ENCODE measurements at places on chromosomes 13 and 19.

GRCh38 chr19:43812688-43813087, 10.4 kb upstream of the LYPD5 start:
- DNase-seq: no peak

DNA sequence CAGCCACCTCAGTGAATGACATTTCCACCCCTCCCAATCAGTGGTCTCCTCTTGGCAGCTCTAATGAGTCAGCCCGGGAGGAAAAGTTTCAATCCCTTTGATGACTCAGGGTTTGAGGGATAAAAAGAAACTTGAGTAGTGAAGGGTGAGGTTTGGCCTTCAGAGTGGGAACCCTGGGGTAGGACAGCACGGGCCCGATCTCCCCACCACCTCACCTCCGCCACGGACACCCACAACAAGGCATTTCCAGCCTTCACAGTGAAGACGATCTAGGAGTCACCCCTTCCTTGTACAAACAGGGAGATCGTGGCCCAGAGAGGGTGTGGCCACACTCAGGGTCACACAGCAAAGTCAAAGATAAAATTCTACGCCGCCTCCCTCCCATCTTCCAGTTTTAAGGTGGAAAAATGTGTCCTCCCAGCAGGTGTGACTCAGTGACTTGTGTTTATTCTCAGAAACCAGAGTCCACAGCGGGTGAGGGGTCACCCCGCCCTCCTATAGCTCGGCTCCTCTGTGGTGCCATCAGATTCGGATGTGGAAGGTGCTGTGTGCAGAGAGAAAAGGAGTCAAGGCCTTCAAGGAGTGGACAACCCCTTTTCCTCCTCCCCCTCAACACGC, 12.3 kb downstream of the CIB3 start:
- no peak for DNase-seq

DNA sequence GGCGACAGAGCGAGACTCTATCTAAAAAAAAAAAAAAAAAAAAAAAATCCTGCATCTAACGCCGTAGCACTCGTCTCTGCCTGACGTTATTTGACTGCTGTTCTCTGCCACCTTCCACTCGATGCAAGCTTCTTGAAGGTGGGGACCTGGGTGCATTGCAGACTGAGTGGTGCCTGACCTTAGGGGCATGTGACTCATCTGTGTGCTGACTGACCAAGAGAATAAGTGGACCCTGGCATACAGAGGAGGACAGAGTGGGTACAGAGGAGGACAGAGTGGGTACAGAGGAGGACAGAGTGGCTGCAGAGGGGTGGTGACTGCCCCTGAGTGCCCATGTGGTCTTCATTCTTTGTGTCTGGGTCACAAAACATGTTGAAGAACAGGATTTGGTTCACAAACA, 7.6 kb downstream of the WTIP start:
- no peak for DNase-seq

GRCh38 chr19:21940684-21941083, 70.1 kb downstream of the ZNF208 start:
- DNase-seq: no peak

GRCh38 chr19:21912654-21913053, 76.7 kb upstream of the ZNF43 start:
- DNase-seq: no peak

DNA sequence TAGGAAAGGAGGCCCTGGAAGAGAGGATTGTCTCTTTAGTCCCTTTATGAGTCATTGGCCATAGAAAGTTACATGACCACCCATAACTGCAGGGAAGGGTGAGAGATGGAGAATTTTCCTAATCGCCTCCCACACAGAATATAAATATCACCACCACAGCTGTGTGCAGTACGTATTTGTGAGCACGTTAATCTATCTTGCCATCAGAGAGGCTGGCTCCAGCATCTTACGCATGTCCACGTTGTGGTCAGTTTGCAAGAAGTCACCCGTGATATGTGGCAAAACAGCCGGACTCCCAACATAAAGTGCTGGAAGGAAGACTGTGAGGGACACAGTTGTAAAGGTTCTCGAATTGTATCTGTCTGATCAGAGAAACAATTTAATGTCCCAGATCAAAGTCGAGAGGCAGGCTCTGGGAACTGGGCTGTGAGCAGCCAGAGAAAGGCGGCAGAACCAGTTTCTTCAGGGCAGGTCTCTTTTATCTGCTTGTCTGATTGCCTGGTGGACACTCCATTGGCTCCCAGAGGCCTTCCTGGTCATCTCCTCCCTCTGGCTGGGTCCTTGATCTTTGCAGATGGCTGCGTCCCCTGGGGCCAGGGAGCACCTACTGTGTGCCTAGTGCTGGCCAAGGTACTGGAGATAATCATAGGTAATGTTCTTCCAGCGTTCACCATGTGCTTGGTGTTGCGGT, 74.9 kb downstream of the SIPA1L3 start:
- DNase-seq: no peak

DNA sequence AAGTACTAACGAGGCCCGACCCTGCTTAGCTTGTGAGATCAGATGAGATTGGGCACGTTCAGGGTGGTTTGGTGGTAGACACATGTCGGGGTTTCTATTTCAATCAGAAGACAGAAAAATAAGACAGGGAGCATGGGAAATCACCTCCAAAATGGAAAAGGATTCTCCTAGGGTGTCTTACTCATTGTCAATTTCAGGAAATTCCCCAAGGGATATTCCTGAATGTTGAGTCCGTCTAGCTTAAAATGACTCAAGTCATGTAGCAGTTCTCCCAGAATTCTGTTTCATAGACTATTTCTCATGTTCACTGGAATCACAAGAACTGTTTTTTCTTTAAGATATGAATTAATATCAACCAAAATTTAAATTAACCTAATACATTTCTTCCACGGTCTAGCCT, 380.1 kb downstream of the EFNB2 start:
- no peak for DNase-seq

- no peak for DNase-seq
Measured at GRCh38 chr13:59493436-59493965, 670.2 kb downstream of the DIAPH3 start.

- DNase-seq: no peak
Measured at GRCh38 chr19:35851213-35852028, 883 bp downstream of the NPHS1 start.

- DNase-seq: no peak
Measured at GRCh38 chr13:33510350-33510970, 224.9 kb upstream of the STARD13 start.

GRCh38 chr19:16373079-16373478, 48.5 kb downstream of the KLF2 start:
- DNase-seq: no peak

- no peak for DNase-seq
Measured at GRCh38 chr13:75829830-75830229, 193.7 kb downstream of the LMO7 start.

GRCh38 chr13:43583321-43583720, 203.5 kb downstream of the ENOX1 start:
- DNase-seq: no peak

GRCh38 chr19:50490991-50491472, 14.4 kb upstream of the GARIN5A start:
- DNase-seq: no peak

- no peak for DNase-seq
Measured at GRCh38 chr13:73958657-73959397, 175.4 kb downstream of the KLF12 start.

GRCh38 chr13:31476753-31477152, 262.6 kb upstream of the RXFP2 start:
- DNase-seq: peak; percentile 2

- DNase-seq: no peak
Measured at GRCh38 chr13:53285896-53286430, 257.4 kb downstream of the OLFM4 start.

GRCh38 chr19:289651-290371, 1.4 kb downstream of the PLPP2 start:
- DNase-seq: peak; percentile 26

DNA sequence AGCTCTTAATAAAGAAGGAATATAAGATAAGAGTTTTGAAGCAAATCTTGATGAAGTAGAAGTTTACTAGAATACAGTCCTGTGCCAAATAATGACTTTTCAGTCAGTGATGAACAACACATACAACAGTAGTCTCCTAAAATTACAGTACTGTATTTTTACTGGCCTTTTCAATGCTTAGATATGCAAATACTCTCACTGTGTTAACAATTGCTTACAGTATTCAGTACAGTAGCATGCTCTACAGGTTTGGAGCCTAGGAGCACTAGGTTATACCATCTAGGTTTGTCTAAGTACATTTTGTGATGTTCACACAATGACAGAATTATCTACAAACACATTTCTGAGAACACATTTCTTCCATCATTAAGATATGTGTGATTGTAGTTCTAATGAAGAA, 316.7 kb upstream of the KLHL1 start:
- no peak for DNase-seq

GRCh38 chr13:66275416-66275815, 954.7 kb downstream of the PCDH9 start:
- no peak for DNase-seq

DNA sequence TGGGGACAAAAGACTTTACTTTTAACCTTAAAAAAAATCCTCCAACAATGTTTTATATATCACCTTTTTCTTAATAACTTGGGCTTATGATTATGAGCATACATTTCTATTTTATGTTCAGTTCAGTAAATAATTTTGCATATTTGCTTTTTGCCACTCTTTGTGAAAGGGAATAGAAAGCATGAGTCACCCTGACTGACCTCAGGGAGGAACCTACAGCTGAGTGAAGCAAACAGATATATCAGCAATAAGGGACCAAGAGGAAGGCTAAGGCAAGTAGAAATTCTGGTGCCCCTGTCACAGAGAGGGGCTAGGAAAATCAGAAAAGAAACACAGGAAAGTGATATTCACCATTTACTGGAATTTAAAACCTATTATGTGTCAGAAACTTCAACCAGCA, 37.2 kb upstream of the SOHLH2 start:
- DNase-seq: no peak

- no peak for DNase-seq
Measured at GRCh38 chr19:53958168-53958571, 4.6 kb upstream of the CACNG8 start.

- no peak for DNase-seq
Measured at GRCh38 chr13:38483623-38484022, 134.0 kb downstream of the UFM1 start.

DNA sequence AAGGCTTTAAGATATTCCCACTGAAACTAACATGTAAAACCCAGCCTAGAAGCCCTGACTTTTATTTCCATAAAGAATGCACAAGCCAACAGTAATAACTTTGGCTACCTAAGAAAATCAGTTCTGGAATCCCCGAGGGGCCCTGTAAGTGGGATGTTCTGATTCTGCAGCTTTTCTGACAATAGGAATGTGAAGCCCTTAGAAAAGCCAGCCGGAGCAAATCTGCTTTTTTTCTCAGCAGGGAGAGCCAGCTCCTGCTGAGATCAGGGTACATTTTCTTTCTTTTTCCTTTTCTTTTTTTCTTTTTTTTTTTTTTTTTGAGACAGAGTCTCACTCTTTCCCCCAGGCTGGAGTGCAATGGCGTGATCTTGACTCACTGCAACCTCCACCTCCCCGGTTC, 8.0 kb upstream of the GARRE1 start:
- DNase-seq: no peak

GRCh38 chr13:29386246-29386645, 209.2 kb downstream of the SLC7A1 start:
- DNase-seq: no peak

GRCh38 chr13:104204177-104204576, 1138.0 kb upstream of the SLC10A2 start:
- no peak for DNase-seq

DNA sequence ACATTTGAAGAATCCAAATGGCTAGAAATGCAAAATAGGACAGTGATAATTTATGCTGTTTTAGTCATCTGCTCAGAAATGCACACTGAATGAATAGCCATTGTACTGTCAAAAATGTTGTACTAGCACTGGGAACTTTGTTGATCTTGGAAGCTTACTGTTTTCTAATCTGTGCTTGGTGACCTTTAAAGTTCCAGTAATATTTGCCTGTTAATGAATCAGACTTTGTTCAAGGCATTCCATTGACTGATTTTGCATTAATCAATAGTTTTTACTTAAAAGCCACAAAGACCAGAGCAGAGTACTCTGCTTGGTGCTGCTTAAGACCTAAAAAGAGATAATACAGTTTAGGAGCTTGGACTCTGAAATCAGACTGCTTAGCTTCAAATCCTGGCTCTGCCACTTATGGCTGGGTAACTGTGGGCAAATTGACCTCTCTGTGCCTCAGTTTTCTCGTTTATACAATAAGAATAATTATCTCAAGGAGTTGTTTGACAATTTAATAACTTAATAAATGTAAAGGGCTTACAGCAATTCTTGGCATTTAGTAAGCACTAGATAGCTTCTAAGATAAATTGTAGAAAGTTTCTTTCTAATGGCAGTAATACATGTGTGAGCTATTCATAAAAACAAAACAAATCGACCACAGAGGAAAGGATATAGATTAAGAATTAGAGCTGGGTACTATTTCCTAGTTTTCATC, 4.6 kb upstream of the SLAIN1 start:
- no peak for DNase-seq

- no peak for DNase-seq
Measured at GRCh38 chr13:65264066-65264465, 1966.1 kb downstream of the PCDH9 start.

- no peak for DNase-seq
Measured at GRCh38 chr19:41886761-41887710, 4.1 kb downstream of the ARHGEF1 start.

- DNase-seq: no peak
Measured at GRCh38 chr19:9863759-9864158, 28.6 kb downstream of the PIN1 start.

GRCh38 chr13:34627509-34628208, 314.4 kb upstream of the NBEA start:
- DNase-seq: no peak

- DNase-seq: peak; percentile 92
Measured at GRCh38 chr19:13117772-13118423, at the start of gene NACC1. Gene NACC1, plus strand, starts transcription at chr19:13118264. Its CDS starts 16,944 bp downstream, at chr19:13135208.

- DNase-seq: no peak
Measured at GRCh38 chr19:6736169-6736916, 1.0 kb downstream of the GPR108 start.

DNA sequence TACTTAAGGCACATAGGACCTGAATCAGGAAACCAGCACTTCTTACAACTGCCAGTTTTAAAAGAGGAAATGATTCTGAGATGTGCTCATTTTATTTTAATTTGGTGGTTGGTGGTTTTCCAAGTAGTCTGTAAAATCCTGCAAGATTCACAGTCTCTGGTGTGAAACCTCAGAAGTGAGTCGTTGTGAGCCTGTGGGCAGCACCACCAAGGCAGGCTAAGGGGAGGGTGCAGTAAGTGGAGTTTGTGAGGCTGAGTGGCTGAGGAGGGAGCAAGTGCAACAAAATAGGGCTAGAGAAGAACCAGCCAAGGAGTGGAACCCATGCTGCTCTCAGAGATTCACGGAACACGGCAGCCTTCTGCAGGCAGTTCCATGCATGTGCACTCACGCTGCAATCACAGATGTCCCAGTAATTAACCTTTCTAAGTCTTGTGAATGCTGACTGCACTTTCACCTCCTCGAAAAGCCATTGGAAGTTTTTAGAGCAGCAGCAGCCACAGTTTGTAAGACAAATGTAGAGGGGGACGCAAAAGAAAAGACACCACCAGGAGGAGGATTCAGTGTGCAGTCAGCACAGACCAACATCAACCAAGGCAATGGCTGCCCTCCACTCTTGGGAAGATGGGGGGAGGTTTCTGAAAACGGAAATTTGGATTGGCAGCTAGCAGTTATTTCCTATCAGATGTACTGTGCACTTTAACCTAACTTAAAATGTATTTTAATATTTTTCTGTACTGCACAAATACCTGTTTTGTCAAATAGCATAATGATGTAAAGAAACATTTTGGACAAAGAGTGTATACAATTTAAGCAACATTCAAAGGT, 44.9 kb downstream of the ESD start:
- no peak for DNase-seq
